ENCODE measurements at places on chromosomes 7 and 10.

DNA sequence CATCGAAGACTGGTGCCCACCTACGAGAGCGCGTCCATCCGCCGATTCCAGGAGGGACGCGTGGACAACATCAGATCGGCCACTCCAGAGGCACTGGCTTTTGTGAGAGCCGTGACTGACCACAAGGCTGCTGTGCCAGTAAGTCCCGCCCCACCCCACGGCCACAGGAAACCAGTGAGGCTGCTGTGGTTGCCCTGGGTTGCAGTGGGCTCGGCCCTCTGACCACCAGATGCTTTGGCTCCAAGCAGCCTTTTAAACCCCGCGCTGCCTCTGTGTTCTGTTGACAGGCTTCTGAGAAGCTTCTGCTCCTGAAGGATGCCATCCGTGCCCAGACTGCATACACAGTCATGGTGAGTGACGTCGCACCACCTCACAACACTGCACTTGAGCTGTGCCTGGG lies 24.4 kb upstream of the C10orf53 start:
- no peaks in the 10 kb centered on the region for H3K27me3 ChIP-seq
- no peaks in the 10 kb centered on the region for H3K4me1 ChIP-seq
- no peak overlapping the region for H3K27ac ChIP-seq
- no peaks in the 10 kb centered on the region for H3K36me3 ChIP-seq
- DNase-seq: no peak
- H3K4me3 ChIP-seq: no peak overlapping the region

- DNase-seq: no peak
- H3K4me1 ChIP-seq: peaks cover 28% of the 10 kb centered on the region
- H3K36me3 ChIP-seq: no peaks in the 10 kb centered on the region
- no peak overlapping the region for H3K4me3 ChIP-seq
- H3K27me3 ChIP-seq: no peaks in the 10 kb centered on the region
- H3K27ac ChIP-seq: peak overlapping the region; percentile 82
Observed at GRCh38 chr10:17001297-17001744, 128.3 kb downstream of the CUBN start.

DNA sequence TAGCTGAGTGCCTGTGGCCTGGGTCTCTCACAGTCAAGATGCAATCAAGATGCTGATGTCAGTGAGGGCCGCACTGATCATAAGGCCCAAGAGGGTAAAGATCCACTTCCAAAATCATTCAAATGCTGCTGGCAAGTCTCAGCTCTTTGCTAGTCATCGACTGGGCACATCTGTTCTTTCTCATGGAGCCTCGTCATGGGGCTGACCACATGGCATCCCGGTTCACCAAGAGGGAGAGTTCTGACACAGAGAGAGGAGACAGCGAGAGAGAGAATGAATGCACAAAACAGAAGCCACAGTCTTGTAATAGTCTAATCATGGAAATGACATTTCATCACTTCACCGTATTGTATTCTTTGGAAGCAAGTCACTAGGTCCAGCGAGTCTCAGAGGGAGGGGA lies 1067.5 kb upstream of the C7orf33 start:
- no peaks in the 10 kb centered on the region for H3K36me3 ChIP-seq
- H3K4me3 ChIP-seq: no peak overlapping the region
- H3K27me3 ChIP-seq: no peaks in the 10 kb centered on the region
- no peaks in the 10 kb centered on the region for H3K4me1 ChIP-seq
- no peak overlapping the region for H3K27ac ChIP-seq

- no peaks in the 10 kb centered on the region for H3K4me1 ChIP-seq
- no peak overlapping the region for H3K4me3 ChIP-seq
- DNase-seq: no peak
- H3K36me3 ChIP-seq: no peaks in the 10 kb centered on the region
- H3K27ac ChIP-seq: no peak overlapping the region
Observed at GRCh38 chr10:43965918-43966570, 317.4 kb upstream of the ZNF32 start.

DNA sequence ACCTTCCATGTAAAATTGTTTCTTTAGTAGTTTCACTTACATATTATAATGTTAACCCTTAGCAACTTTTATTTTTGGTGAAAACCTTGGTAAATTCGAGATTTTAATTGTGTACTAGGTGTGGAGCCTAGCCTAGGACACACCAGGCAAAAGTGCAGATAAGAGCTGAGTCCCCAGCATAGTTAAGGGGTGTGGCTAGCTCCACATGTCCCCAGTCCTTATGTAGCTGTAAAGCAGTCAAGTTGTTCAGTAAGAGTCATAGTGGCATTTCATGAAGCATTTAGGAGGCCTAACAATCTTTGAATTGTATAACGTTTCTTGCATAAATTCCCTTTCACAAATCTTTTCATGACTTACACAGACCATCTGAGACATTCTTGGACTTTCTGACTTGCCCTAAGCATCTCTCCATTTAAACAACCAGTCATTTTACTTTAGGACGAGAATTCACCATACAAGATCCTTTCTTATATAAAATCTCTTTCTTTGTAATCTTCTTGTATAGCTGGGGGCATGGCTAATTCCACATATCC lies 53.8 kb upstream of the INHBA start:
- H3K36me3 ChIP-seq: no peaks in the 10 kb centered on the region
- no peak overlapping the region for H3K4me3 ChIP-seq
- no peaks in the 10 kb centered on the region for H3K27me3 ChIP-seq

GRCh38 chr7:24587853-24588252 lies 14.6 kb downstream of the PALS2 start:
- no peak overlapping the region for H3K27ac ChIP-seq
- H3K4me1 ChIP-seq: no peaks in the 10 kb centered on the region
- peak; percentile 25 for DNase-seq
- H3K4me3 ChIP-seq: no peak overlapping the region
- no peaks in the 10 kb centered on the region for H3K27me3 ChIP-seq
- no peaks in the 10 kb centered on the region for H3K36me3 ChIP-seq

DNA sequence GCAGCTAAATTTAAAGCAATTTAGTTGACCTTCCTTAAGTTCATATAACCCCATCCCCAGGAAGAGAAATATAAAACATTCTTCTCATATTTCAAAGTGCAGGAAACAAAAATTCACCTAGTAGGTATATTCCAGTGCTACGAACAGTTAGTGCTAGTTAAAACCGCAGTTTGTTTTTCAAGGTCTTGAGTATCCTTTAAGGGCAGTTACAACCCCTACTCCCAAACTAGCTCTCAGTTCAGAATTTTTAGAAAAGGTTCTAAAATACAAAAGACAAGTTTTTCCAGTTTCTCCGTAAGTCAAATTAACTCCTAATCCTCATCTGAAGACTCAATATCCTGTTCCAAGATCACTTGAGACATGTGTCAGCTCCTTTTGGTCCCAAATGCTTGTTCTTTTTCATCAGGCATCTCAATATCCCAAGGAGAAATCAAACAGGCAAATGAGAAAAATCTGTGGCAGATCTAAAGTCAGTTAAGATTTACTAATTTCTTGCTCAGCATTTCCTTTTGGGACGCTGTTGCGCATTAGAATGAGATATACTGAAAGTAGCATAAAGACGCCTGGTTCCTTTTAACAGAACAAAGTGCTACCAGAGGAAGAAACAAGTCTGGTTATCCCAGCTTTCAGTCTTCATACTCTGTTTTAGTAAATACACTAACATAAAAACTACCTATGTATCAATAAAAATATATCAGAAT lies 51.8 kb downstream of the ARHGAP12 start:
- H3K27me3 ChIP-seq: no peaks in the 10 kb centered on the region
- no peaks in the 10 kb centered on the region for H3K4me1 ChIP-seq
- H3K36me3 ChIP-seq: no peaks in the 10 kb centered on the region

- DNase-seq: no peak
- H3K36me3 ChIP-seq: no peaks in the 10 kb centered on the region
- peak overlapping the region; percentile 82 for H3K27ac ChIP-seq
- peaks cover 22% of the 10 kb centered on the region for H3K4me1 ChIP-seq
- no peaks in the 10 kb centered on the region for H3K27me3 ChIP-seq
- H3K4me3 ChIP-seq: peak overlapping the region; percentile 89
Observed at GRCh38 chr10:70403483-70404035, 386 bp upstream of the EIF4EBP2 start.

GRCh38 chr7:144488977-144489376 lies 85.5 kb upstream of the NOBOX start:
- H3K4me1 ChIP-seq: no peaks in the 10 kb centered on the region
- H3K27ac ChIP-seq: no peak overlapping the region
- H3K4me3 ChIP-seq: no peak overlapping the region
- no peaks in the 10 kb centered on the region for H3K36me3 ChIP-seq
- H3K27me3 ChIP-seq: no peaks in the 10 kb centered on the region

DNA sequence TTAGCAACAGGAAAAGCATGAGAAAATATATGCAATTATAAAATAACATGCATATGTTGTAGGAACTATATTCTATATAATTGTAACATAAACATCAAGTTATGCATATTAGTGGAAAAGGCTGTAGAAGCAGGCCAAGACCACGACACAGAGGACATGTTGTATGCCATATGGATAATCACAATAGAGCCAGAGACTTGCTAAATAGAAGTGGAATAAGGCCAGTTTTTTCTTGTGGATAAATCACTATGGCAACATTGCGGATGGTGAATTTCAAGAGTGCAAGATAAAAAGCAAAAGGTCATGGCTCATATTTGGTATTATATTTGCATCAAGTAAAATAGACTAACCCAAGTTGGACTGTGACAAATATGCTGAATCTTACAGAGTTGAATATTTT lies 93.0 kb downstream of the PCDH15 start:
- H3K27me3 ChIP-seq: no peaks in the 10 kb centered on the region
- no peak overlapping the region for H3K27ac ChIP-seq
- DNase-seq: no peak

GRCh38 chr10:117353684-117354083 lies 21.6 kb downstream of the PDZD8 start:
- no peaks in the 10 kb centered on the region for H3K27me3 ChIP-seq
- peaks cover 7% of the 10 kb centered on the region for H3K4me1 ChIP-seq
- H3K36me3 ChIP-seq: no peaks in the 10 kb centered on the region
- no peak overlapping the region for H3K4me3 ChIP-seq
- DNase-seq: no peak

DNA sequence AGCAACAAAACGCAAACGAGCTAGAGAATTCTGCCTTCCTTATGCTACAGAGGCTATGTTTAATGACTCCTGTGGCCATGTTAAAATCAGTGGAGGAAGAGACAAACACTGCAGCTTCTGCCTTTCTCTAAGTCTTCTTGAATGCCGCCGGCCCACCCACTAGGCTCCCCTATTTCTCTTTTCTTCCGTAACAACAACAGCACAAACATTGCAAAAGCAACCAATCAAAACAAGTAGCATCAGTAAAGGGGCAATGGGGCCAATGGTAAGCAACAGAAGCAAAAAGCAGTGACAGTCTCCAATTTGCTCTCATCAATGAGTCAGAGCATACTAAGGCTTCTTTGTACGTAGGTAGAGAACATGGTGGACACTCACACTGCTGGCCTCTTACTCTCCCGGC lies 26.8 kb downstream of the DNAJC1 start:
- no peak overlapping the region for H3K4me3 ChIP-seq
- no peak for DNase-seq
- no peaks in the 10 kb centered on the region for H3K36me3 ChIP-seq

- no peak overlapping the region for H3K4me3 ChIP-seq
- H3K36me3 ChIP-seq: no peaks in the 10 kb centered on the region
- no peak overlapping the region for H3K27ac ChIP-seq
- DNase-seq: no peak
- no peaks in the 10 kb centered on the region for H3K27me3 ChIP-seq
Observed at GRCh38 chr10:77888356-77888703, 38.2 kb downstream of the DLG5 start.

DNA sequence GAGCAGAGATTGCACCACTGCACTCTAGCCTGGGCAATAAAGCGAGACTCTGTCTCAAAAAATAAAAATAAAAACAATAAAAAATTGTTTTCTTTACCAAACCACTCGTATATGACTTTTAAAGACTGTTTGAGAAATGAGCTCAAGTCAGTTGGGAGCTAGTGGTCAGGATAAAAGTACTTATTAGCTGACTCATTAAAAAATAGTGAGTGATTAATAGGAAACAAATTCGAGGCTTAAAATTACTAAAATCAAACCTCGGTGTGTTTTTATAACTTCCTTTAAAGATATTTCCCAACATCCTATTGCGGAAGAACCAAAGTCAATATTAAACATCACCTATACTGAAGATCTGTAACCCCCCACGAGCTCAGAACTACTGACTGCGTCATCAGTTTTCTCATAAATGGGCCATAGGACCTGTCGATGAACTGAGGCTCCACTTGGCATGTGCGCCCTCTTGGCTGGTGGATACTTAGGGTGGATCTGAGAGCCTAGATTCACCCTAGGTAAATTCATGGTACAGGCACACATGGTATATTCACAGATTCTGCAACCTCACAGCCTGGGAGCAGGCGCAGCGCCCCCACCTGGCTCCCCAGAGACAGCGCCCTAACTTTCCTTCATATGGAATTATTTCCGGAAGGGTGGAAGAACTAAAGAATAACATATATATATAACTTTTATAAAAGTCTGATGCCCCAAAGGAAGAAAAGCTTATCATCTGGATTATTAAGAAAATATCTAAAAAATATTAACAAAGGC lies 9.2 kb downstream of the MKI67 start:
- no peak overlapping the region for H3K27ac ChIP-seq
- no peaks in the 10 kb centered on the region for H3K27me3 ChIP-seq
- H3K4me3 ChIP-seq: no peak overlapping the region
- DNase-seq: no peak

- no peak for DNase-seq
- H3K36me3 ChIP-seq: no peaks in the 10 kb centered on the region
- no peak overlapping the region for H3K27ac ChIP-seq
- peaks cover 3% of the 10 kb centered on the region for H3K27me3 ChIP-seq
- no peaks in the 10 kb centered on the region for H3K4me1 ChIP-seq
- no peak overlapping the region for H3K4me3 ChIP-seq
Observed at GRCh38 chr7:120981888-120982615, 6.5 kb upstream of the CPED1 start.
